ENCODE measurements at places on chromosomes 6 and 20. TPM values are rescaled to one million over a fixed set of nuclear protein-coding genes. Genes with fewer than 3 reads are reported as not detected.

WFDC5 gene
- total RNA-seq: not detected

ZFP57 gene
- total RNA-seq: not detected

ANGPT4 gene
- total RNA-seq: not detected

MDFI gene
- total RNA-seq: not detected

MSH5 gene
- 58.0 TPM for total RNA-seq

ADGRF4 gene
- not detected for total RNA-seq

SEL1L2 gene
- not detected for total RNA-seq

BTNL2 gene
- not detected for total RNA-seq

SLC17A3 gene
- 0.75 TPM for total RNA-seq

OTOR gene
- total RNA-seq: not detected

FAXC gene
- not detected for total RNA-seq

PSMB9 gene
- 391 TPM for total RNA-seq

PRSS16 gene
- 1.5 TPM for total RNA-seq

GPR6 gene
- not detected for total RNA-seq

TRIM40 gene
- not detected for total RNA-seq

UBD gene
- 0.37 TPM for total RNA-seq

CCN6 gene
- total RNA-seq: not detected

AVP gene
- not detected for total RNA-seq

RIPPLY2 gene
- not detected for total RNA-seq

MUC21 gene
- total RNA-seq: not detected

TMEM14A gene
- total RNA-seq: 25.3 TPM

SAPCD1 gene
- total RNA-seq: 9.8 TPM

PNLDC1 gene
- total RNA-seq: 0.30 TPM

RHAG gene
- total RNA-seq: not detected

DOK5 gene
- total RNA-seq: not detected

NRN1 gene
- 7.0 TPM for total RNA-seq

MCCD1 gene
- not detected for total RNA-seq

SLC16A10 gene
- 3.2 TPM for total RNA-seq

AIF1 gene
- 48.0 TPM for total RNA-seq

CD40 gene
- 1.1 TPM for total RNA-seq

Data from activated CD4-positive, alpha-beta T cell treated with anti-CD3 and anti-CD28 coated beads, Interleukin-2, amount 10 ng/mL, durations not matched to agents 7 days and 5 days (primary cell).